Stimulated activated CD4-positive, alpha-beta T cell treated with anti-CD3 and anti-CD28 coated beads, TNF-alpha, amount 100 ng/mL, for 48 hours (primary cell): ENCODE measurements at places on chromosomes 11 and 22.

GRCh38 chr11:64499261-64500004 is 91.6 kb upstream of the SLC22A12 start:
- DNase-seq, result no peak

DNA sequence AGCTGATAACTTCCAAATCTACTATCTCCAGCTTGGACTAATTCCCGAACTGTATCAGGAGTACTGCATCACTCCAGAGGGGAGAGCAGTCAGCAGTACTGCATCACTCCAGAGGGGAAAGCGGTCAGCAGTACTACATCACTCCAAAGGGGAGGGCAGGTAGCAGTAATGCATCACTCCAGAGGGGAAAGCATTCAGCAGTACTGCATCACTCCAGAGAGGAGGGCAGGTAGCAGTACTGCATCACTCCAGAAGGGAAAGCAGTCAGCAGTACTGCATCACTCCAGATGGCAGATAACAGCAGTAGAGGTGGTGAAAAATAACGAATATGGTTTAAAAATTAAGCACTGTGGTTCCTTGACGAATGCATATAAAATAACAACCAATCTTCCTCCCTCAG is 8.4 kb downstream of the CWC15 start:
- no peak for DNase-seq

- no peak for DNase-seq
Measured at GRCh38 chr11:111021131-111021530, 224.4 kb upstream of the POU2AF2 start.

DNA sequence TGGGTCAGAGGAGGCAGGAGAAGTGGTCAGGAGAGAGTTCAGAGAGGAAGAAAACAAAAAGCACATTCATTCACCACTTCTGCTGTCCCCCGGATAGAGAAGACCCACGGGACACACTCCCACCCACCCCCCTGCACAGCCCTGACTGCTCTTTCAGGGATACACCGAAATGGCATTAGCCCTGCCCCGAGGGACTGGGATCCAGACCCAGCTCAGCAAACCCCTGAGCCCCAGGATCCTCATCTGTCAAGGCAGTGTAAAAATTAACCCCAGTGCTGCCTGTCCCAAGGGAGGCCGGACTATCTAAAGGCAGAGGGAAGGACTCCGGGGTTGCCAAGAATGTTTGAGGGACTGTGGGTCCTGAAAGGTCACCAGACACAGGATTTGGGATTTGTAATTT is 31.2 kb downstream of the TPBGL start:
- DNase-seq, result no peak

DNA sequence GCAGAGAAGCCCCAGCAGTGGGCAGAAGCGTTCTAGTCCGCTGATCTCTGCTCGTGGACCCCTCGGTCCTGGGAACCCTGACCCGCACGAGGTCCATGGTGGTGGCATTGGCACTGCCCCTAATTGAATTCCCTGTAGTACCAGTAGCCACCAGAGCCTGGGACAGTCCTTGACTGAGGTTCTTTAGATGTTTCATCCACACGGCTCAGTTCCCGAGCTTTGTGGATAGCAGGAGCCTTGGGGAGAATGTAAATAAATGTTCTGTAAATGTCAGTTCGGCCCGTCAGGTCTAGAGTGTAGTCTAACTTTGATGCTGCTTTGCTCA is 39.4 kb upstream of the SEPTIN5 start:
- no peak for DNase-seq

- DNase-seq, result no peak
Measured at GRCh38 chr11:134781380-134781866, 369.4 kb upstream of the B3GAT1 start.

DNA sequence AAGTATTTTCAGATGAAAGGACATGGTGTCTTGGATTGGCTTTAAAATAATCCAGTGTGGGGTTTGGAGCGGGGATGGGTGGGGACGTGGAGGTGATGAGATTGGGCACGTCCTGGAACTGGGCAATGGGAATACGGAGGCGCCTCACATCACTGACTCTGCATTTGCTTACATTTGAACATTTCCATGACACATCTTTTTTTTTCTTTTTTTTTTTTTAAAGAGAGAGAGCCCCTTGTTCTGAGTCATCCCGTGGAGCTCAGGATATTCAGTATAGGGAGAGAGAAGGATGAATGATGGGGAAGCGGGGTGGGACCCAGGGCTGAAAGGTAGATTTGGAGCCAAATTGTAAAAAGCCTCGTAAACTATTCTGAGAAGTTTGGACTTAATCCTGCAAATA is 142.7 kb downstream of the FBXO7 start:
- DNase-seq, result no peak
